Heart right ventricle (tissue), 16 donors: ENCODE measurements at places on chromosomes 3 and 15. TPM values are rescaled to one million over a fixed set of nuclear protein-coding genes. Genes with fewer than 3 reads are reported as not detected.

FANCD2OS gene
- not detected for total RNA-seq

CA12 gene
- total RNA-seq = 0.90 TPM

SUCNR1 gene
- total RNA-seq = 0.14 TPM

TRIM69 gene
- total RNA-seq = 70.5 TPM

FAM227B gene
- total RNA-seq = 19.3 TPM

SLC15A2 gene
- 4.4 TPM for total RNA-seq

GCNT3 gene
- 0.50 TPM for total RNA-seq

GABRG3 gene
- total RNA-seq = not detected

TMEM207 gene
- total RNA-seq = not detected

ZDHHC23 gene
- 1.9 TPM for total RNA-seq

LRRIQ4 gene
- not detected for total RNA-seq

ITIH1 gene
- total RNA-seq = not detected

SLC2A2 gene
- not detected for total RNA-seq

NANOGP8 gene
- not detected for total RNA-seq

DNA sequence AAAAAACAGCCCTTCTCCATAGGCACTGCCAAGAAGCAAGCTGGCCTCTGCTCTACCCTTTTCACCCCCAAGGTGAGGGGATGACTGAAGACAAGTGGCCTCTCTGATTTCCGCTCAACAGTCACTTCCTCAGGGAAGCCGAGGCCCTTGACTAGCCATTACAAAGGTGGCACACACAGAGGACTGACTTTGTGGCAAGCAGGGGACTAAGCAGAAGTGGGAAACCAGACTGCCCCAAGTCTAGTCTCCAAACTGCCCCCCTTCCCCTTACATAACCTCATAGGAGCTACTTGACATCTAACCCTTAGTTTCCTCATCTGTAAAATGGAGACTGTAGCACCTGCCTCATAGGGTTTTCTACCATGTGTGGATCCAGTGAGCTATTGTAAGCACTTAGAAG, 118.9 kb downstream of the FOXP1 start:
- peaks cover 15% of the 10 kb centered on the region for H3K4me1 ChIP-seq
- H3K27me3 ChIP-seq = no peaks in the 10 kb centered on the region
- H3K4me3 ChIP-seq = no peak overlapping the region
- DNase-seq = no peak

GRCh38 chr3:20608054-20608738, 422.2 kb upstream of the SGO1 start:
- H3K4me3 ChIP-seq = no peak overlapping the region
- H3K4me1 ChIP-seq = no peaks in the 10 kb centered on the region
- no peaks in the 10 kb centered on the region for H3K36me3 ChIP-seq
- H3K27ac ChIP-seq = no peak overlapping the region
- no peaks in the 10 kb centered on the region for H3K27me3 ChIP-seq

DNA sequence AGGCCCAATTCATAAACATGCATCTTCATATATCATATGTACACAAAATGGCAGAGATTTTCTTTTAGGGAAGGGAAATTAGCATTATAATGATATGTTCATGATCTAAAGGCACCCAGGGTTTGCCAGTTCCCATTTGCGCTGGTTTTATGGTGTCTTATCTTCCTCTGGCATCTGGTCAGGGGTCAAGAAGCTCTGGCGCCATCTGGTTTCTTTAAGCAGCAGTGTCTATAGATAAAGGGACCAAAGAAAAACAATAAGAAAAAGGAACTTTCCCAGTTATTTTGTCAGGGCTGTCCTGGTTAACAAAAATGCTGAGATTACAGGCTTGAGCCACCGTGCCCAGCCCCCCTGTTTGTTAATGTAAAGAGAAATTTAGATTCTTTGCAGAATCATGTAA, 3.3 kb upstream of the DCP1A start:
- DNase-seq = no peak
- peaks cover 16% of the 10 kb centered on the region for H3K4me1 ChIP-seq
- H3K27me3 ChIP-seq = no peaks in the 10 kb centered on the region
- H3K4me3 ChIP-seq = no peak overlapping the region
- H3K36me3 ChIP-seq = no peaks in the 10 kb centered on the region
- no peak overlapping the region for H3K27ac ChIP-seq

- H3K4me3 ChIP-seq = no peak overlapping the region
- H3K4me1 ChIP-seq = no peaks in the 10 kb centered on the region
- no peaks in the 10 kb centered on the region for H3K36me3 ChIP-seq
- H3K27ac ChIP-seq = no peak overlapping the region
- no peak for DNase-seq
- no peaks in the 10 kb centered on the region for H3K27me3 ChIP-seq
Observed at GRCh38 chr15:64251658-64252057, 88.8 kb upstream of the PPIB start.

- no peak overlapping the region for H3K4me3 ChIP-seq
- H3K27me3 ChIP-seq = no peaks in the 10 kb centered on the region
- no peak overlapping the region for H3K27ac ChIP-seq
- H3K36me3 ChIP-seq = no peaks in the 10 kb centered on the region
- no peaks in the 10 kb centered on the region for H3K4me1 ChIP-seq
- no peak for DNase-seq
Observed at GRCh38 chr3:732326-732928, 360.4 kb upstream of the CNTN6 start.

- no peak overlapping the region for H3K4me3 ChIP-seq
- no peak overlapping the region for H3K27ac ChIP-seq
- no peak for DNase-seq
- no peaks in the 10 kb centered on the region for H3K4me1 ChIP-seq
- no peaks in the 10 kb centered on the region for H3K27me3 ChIP-seq
- H3K36me3 ChIP-seq = no peaks in the 10 kb centered on the region
Observed at GRCh38 chr3:177314897-177315296, 117.6 kb upstream of the TBL1XR1 start.

DNA sequence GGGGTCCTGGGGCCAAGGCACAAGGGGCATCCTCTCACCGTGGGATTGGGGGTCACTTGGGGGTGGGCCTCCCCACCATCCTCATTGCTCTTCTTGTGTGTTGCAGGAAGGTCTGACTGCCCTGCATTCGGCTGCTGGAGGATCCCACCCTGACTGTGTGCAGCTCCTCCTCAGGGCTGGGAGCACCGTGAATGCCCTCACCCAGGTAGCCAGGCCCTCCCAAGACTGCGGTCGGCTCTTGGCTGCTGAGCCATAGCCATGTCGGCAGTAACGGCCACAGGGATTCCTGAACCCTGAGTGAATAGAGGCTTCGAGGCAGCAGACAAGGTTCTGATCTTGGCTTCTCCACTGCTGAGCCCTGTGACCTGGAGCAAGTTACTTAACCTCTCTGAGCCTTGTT, 19.7 kb downstream of the ANKDD1A start:
- H3K27ac ChIP-seq = no peak overlapping the region
- no peaks in the 10 kb centered on the region for H3K27me3 ChIP-seq
- H3K4me1 ChIP-seq = no peaks in the 10 kb centered on the region
- H3K4me3 ChIP-seq = no peak overlapping the region
- H3K36me3 ChIP-seq = no peaks in the 10 kb centered on the region
- no peak for DNase-seq

GRCh38 chr15:81939604-81940440, 106.0 kb downstream of the MEX3B start:
- no peaks in the 10 kb centered on the region for H3K36me3 ChIP-seq
- no peaks in the 10 kb centered on the region for H3K27me3 ChIP-seq
- no peaks in the 10 kb centered on the region for H3K4me1 ChIP-seq
- no peak for DNase-seq

GRCh38 chr3:46860017-46860809, 3.0 kb downstream of the MYL3 start:
- peak overlapping the region; percentile 66 for H3K4me3 ChIP-seq
- H3K36me3 ChIP-seq = no peaks in the 10 kb centered on the region
- peak overlapping the region; percentile 93 for H3K27ac ChIP-seq
- DNase-seq = peak; percentile 50
- H3K27me3 ChIP-seq = no peaks in the 10 kb centered on the region
- H3K4me1 ChIP-seq = peaks cover 41% of the 10 kb centered on the region

GRCh38 chr15:48285329-48286214, 45.7 kb upstream of the DUT start:
- H3K4me1 ChIP-seq = peaks cover 5% of the 10 kb centered on the region
- H3K36me3 ChIP-seq = no peaks in the 10 kb centered on the region
- H3K4me3 ChIP-seq = no peak overlapping the region
- H3K27ac ChIP-seq = no peak overlapping the region

- H3K4me3 ChIP-seq = no peak overlapping the region
- no peak for DNase-seq
- peaks cover 9% of the 10 kb centered on the region for H3K27me3 ChIP-seq
- peaks cover 6% of the 10 kb centered on the region for H3K4me1 ChIP-seq
Observed at GRCh38 chr3:187759601-187760000, 14.3 kb upstream of the BCL6 start.

DNA sequence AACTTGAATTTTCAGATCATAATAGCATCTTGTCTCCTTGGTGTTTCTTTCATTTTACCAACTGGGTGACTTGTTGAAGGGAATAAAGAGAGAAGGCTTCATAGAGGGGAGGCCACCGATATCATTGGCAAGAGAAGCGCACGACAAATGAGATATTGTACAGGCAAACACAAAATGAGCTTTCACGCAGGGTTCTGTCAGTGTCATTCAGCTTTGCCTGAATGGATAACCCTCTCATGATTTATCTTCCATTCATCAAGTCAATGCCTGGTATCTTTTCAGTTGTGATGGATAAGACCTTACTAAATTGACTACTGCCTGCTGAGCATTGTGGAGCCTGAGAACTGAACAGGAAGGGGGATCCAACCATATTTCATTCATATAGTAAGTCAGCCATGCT, 188.6 kb upstream of the EPHA3 start:
- DNase-seq = no peak
- H3K36me3 ChIP-seq = no peaks in the 10 kb centered on the region
- no peak overlapping the region for H3K4me3 ChIP-seq
- no peak overlapping the region for H3K27ac ChIP-seq
- H3K27me3 ChIP-seq = no peaks in the 10 kb centered on the region
- no peaks in the 10 kb centered on the region for H3K4me1 ChIP-seq

GRCh38 chr3:57556459-57557084, 498 bp downstream of the PDE12 start:
- no peak for DNase-seq
- H3K27me3 ChIP-seq = no peaks in the 10 kb centered on the region
- peaks cover 16% of the 10 kb centered on the region for H3K4me1 ChIP-seq
- peak overlapping the region; percentile 74 for H3K27ac ChIP-seq
- peak overlapping the region; percentile 71 for H3K4me3 ChIP-seq
- H3K36me3 ChIP-seq = no peaks in the 10 kb centered on the region

- H3K36me3 ChIP-seq = no peaks in the 10 kb centered on the region
- DNase-seq = no peak
- no peak overlapping the region for H3K4me3 ChIP-seq
- no peaks in the 10 kb centered on the region for H3K27me3 ChIP-seq
- no peaks in the 10 kb centered on the region for H3K4me1 ChIP-seq
Observed at GRCh38 chr3:131847966-131848510, 186.8 kb downstream of the CPNE4 start.

DNA sequence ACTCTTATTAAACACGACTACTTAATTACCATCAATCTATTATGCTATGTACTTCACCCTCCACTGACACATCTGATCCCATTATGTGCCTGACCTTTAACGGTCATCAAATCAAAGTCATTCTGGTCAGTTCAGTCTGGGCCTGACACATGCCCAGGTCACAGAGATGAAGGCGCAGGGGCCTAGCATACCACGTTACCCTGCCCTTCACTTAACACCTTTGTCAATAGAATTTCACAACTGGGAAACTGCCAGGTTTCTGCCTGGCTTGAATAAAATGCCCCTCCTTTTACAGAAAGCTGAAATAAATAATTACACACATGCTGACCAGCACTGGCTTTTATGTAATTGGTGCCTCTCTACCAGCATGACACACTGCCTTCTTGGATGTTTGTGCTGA, 39.5 kb downstream of the MECOM start:
- H3K4me1 ChIP-seq = peaks cover 34% of the 10 kb centered on the region
- H3K36me3 ChIP-seq = no peaks in the 10 kb centered on the region
- no peaks in the 10 kb centered on the region for H3K27me3 ChIP-seq
- DNase-seq = no peak
- no peak overlapping the region for H3K4me3 ChIP-seq

DNA sequence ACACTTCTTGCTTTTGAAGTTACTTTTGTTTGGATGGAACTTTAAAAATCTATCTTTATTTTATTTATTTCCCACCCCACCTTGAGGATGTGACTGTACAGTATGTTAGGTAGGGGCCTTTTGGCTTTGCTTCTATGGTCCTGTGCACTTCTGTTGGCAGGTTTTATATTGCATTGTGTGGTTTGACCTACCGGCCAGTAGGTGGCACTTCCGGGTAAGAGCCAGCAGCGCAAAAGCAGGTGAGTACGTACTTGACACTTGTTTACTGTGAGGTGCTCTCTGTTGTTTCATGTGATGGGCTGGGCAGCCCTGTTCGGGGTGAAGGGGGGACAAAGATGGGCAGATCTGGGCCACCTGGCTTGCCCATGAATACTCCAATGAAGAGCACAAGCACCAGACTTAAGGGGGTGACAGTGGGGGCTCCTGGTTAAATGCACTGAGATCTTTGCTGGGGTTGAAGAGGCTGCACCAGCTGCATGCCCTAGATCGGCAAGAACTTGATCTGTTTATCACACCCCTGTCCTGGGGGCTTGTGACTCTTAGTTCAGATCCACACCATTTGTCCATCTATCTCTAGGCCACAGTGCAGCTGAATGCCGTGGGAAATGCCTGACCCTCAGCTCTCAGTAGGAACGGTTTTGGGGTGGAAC, 131.6 kb downstream of the NLGN1 start:
- no peaks in the 10 kb centered on the region for H3K4me1 ChIP-seq
- H3K27me3 ChIP-seq = no peaks in the 10 kb centered on the region
- H3K36me3 ChIP-seq = no peaks in the 10 kb centered on the region
- H3K27ac ChIP-seq = no peak overlapping the region

GRCh38 chr15:72796515-72797337, 13.2 kb upstream of the ADPGK start:
- peaks cover 42% of the 10 kb centered on the region for H3K27me3 ChIP-seq
- peak overlapping the region; percentile 54 for H3K4me3 ChIP-seq
- DNase-seq = peak; percentile 26
- H3K4me1 ChIP-seq = peaks cover 5% of the 10 kb centered on the region

- peaks cover 3% of the 10 kb centered on the region for H3K27me3 ChIP-seq
- H3K27ac ChIP-seq = no peak overlapping the region
- no peak overlapping the region for H3K4me3 ChIP-seq
- no peak for DNase-seq
- H3K36me3 ChIP-seq = no peaks in the 10 kb centered on the region
Observed at GRCh38 chr15:98408231-98408630, 240.1 kb upstream of the IGF1R start.

- no peaks in the 10 kb centered on the region for H3K4me1 ChIP-seq
- H3K27ac ChIP-seq = no peak overlapping the region
- no peaks in the 10 kb centered on the region for H3K27me3 ChIP-seq
- H3K4me3 ChIP-seq = no peak overlapping the region
- no peaks in the 10 kb centered on the region for H3K36me3 ChIP-seq
Observed at GRCh38 chr3:86481031-86481430, 509.9 kb downstream of the VGLL3 start.

GRCh38 chr3:37985637-37986320, 4.8 kb upstream of the VILL start:
- H3K27me3 ChIP-seq = no peaks in the 10 kb centered on the region
- H3K4me3 ChIP-seq = no peak overlapping the region
- no peak for DNase-seq

DNA sequence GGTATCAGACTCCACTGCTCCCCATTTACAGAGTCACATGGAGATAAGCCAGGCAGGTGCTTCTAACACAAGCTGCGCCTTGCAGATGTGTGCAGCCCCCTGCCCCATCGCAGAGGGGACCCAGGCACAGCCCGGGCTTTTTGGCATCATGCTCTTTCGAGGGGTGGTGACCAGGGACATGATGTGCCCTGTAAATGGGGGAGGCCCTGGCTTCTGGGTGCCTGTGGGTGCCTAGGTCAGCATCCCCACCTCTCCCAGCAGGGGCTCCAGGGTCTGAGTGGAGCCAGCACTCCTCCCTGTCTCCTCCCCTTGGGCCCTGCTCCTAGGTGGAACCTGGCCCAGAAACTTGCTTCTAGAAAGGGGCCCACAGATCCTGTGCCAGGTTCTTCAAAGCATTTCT, 15.2 kb downstream of the TRPM1 start:
- H3K27ac ChIP-seq = no peak overlapping the region
- DNase-seq = no peak
